ENCODE measurements at places on chromosomes 4 and X.
A peak's percentile ranks its signal among the peaks of the same experiment; 100 is the strongest.

- DNase-seq: no peak
These were observed 88.2 kb downstream of the TASL start for GRCh38 chrX:30489323-30489722.

GRCh38 chr4:148735432-148736155, 293.4 kb upstream of the NR3C2 start:
- DNase-seq: no peak

DNA sequence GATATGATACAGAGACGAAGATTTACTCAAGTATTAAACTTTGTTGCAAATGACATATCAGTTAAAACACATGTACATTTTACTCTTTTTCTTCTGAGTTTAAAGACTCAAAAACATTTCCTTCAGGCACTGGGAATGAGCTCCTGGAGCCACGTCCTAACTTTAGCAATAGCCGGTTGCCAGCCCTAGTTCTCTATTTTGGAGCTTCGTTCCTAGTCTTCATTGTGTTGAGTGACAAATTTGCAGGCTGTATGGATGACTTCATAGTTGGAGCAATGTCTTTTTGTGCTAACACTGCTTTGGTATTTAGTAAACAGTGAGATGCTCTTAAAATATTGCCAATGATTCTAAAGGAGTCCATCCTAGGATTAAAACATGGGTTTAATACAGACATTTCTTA, 190.9 kb downstream of the FAT4 start:
- no peak for DNase-seq

- no peak for DNase-seq
These were observed 21.8 kb downstream of the STARD8 start for GRCh38 chrX:68669094-68669860.

GRCh38 chrX:127459790-127460189, 592.4 kb downstream of the ACTRT1 start:
- no peak for DNase-seq

- no peak for DNase-seq
These were observed 156.4 kb upstream of the WDR1 start for GRCh38 chr4:10273030-10273429.

DNA sequence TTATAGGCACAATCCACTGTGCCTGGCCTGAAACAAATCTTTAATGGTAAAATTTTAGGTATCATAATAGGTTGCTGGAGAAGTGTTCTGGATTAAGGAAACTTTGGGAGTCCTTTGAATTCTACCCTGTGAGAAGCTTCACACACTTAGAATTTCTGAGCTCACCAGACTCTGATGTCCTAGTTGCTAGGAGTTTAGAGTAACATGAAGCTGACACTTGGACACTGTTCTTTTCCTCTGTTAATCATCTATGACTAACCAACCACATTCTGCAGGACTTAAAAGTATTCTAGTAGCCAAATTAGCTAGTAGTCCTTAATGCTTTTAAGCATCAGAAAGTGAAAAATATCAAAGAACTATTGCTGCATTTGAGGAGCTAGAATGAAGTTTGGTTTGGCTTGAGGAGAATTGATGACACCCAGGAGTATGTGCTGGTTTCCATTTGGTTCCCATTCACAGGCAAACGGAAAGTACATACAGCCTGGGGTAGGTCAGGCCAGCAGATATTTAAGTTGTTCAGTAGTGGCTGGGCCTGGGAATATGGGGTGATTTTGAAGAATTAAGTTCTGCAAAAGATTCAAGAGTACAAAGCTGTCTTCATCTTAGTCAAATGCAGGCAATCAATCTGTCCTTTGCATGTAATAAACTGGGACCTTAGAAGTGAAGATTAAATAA, 38.8 kb upstream of the IGFBP7 start:
- DNase-seq: no peak

DNA sequence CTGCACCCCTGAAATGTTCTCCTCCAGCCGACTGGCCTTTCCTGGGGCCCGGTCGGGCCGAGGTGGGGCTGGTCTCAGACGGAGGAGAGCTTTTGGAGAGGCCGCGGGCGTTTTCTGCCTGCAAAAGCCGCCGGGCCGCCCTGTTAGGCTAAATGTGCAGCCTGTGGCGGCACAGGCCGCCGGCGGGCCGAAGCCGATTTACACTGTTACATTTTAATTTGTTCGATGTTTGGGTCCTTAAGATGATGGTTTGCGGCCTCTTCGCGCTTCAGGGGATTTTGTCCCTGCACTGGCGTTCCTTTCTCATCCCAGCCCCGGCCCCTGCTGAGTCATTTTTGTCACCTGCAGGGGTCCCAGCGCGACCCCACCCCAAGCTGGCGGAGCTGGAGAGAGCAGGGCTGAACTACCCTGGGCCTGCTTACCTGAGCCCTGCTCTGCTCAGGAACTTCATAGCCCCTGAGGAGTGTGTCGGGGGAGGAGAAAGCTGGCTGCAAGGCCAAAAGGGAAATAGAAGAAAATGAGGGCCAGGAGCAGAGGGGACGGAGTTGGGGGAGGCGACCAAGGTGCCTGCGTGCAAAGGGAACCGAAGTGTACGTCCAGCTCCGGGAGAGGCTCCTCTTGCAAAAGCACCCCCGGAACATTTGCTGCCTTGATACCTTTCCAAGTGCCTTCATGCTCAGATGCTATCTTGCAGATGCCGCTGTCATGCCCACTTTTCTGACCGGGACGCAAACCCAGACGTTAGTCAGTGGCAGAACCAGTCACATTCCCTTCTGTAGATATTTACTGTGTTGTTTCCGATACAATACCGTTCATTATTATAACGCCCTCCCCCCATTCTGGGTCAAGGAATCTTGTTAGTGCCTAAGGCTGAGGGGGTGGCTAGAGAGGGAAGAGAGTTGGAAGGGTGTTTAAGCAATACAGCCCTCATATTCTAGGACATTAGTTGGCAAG, 977 bp upstream of the RBBP7 start:
- peak; percentile 7 for DNase-seq

GRCh38 chr4:152094970-152095700, 334.3 kb upstream of the GATB start:
- no peak for DNase-seq

DNA sequence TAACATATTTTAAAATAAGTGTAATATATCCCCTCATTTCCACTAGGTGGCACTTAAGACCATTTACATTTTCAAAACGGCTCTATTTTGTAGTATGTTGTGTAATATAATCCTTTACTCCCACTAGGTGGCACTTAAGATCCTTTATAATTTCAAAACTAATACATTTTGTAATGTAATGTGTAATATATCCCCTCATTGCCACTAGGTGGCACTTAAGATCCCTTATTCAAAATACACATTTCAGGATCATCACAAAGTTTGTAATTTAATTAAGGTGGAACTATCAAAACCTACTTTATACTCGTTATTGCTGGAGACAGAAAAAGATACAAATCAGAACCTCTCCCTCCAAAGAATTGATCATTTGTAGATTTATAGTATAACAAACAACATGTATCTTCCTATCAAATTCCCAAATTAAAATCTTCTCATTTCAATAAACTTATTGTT, 132.5 kb downstream of the ARHGAP6 start:
- DNase-seq: peak; percentile 26

GRCh38 chrX:119017077-119017476, 42.7 kb downstream of the LONRF3 start:
- DNase-seq: no peak

DNA sequence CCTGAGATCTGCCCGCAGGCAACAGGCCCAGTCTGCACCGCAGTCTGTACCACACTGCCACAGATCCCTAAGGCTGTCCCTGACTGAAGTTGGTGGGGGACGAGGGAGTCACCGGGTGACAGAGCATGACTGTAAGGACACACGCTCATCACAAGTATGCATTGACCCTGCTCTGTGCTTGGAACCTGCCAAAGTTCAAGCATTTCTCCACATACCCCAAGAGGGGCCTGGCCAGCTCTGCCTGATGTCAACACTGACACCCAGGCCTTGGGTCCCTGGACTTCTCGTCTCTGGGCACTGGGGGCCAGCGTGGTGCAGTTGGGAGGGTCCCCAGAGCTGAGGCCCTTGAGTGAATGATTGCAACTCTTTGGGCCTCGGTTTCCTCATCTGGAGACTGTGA, 7.9 kb downstream of the BLOC1S4 start:
- DNase-seq: no peak

- no peak for DNase-seq
These were observed 332.5 kb upstream of the ZFP42 start for GRCh38 chr4:187663076-187663475.

GRCh38 chr4:157128395-157128794, 52.4 kb downstream of the GLRB start:
- no peak for DNase-seq

DNA sequence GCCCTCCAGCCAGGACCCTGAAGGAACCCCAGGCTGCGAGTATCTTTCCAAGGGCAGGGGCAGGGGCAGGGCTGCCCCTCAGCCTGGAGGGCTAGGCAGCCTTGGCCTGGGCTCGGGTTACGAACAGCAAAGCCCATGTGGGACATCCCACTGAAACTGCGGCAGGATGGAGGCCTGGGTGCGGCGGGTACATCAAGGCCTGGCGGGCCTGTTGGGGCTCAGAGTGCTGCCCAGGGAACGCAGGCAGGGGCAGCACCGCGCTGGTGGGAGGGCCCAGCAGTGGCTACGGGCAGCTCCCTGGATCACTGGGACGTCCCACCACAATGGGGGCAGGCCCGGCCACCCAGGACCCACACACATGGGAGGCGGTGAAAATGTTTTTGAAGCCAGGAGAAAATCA, 10.9 kb downstream of the NAT8L start:
- DNase-seq: no peak

- no peak for DNase-seq
These were observed 772 bp downstream of the CYP4V2 start for GRCh38 chr4:186192066-186192612.

DNA sequence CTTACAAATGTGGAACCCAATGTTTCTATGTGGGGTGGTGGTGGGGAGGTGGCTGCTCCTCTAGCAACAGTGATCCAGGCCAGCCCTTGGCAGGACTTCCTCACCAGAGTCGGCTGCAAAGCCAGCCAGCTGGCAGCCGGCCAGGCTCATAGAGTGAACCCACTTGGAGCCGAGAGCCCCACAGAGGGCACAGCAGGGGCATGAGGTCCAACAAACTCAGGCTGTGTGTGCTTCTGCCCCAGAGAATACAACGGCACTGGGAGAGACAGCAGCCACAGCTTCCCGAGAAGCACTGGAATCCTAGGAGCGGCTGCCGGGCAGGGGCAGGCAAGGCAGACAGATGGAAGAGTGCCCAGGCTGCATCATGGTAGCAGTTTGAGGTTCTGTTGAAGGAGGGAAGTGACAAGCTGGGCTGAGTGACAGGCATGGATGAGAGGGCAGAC, 23.5 kb upstream of the SOWAHD start:
- peak; percentile 86 for DNase-seq

DNA sequence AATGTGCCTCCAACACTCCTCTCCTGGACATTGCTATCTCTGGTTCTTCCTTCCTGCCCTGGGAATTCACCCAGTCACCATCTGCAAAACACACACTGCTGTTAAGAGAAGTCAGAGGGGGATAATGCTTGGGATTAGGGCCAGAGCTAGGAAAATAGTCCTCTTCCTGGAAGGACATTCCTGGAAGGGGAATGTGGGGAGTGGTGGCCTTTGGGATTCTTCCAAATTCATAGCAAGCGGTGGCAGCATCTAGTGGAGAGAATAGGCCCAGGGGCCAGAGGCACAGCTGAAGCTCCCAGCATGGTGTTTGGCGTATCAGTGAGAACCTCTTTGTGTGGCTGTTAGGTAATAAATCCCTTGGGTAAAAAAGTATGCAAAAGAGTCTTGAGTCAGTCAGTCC, 34.3 kb downstream of the SHROOM4 start:
- DNase-seq: no peak

GRCh38 chrX:138872537-138872936, 161.0 kb upstream of the FGF13 start:
- no peak for DNase-seq

- DNase-seq: no peak
These were observed 11.6 kb downstream of the USP38 start for GRCh38 chr4:143196323-143196722.

DNA sequence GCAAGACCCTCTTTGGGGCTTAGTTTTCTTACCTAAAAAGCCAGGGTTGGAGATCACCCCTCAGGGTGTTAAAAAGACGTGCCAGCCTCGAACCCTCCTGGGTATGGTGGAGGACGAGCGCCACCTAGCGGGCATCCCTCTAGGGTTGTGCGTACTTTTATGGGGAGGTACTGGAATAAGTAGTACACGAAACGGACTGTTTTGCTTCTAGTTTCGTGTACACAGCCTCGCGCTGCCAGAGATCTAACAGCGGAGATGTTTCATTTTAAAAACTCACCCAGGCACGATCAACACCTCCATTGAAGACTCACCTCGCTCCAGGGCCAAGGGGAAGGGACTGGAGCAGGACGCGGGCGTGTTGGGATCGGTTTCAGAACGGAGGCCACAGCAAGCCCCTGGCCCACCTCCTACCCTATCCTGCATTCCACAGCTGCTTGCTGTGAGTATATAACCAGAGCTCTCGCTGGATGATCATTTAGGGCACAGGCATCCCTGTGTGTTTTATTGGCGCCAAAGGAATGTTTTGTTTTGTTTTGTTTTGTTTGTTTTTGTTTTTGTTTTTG, 4.8 kb upstream of the NKX3-2 start:
- peak; percentile 58 for DNase-seq

GRCh38 chr4:53147711-53148110, 218.2 kb downstream of the SCFD2 start:
- no peak for DNase-seq

DNA sequence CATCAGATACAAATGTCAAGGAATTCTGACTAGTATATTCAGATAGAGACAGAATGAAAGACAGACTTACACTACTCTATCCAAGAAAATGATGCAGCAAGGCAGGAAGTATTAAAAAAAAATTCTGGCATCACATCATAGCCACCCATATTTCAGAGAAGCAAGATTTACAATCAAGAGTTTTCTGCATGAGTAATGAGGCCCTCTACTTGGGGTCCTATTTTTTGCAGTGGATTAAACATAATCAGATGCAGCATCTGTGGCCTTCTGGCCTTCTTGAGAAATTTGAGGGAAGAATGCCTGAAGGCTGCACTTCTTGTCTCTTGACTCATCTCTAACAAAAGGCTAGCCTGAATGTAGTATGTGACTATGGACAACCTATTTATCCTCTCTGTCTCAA, 48.2 kb upstream of the SLIT2 start:
- DNase-seq: no peak

DNA sequence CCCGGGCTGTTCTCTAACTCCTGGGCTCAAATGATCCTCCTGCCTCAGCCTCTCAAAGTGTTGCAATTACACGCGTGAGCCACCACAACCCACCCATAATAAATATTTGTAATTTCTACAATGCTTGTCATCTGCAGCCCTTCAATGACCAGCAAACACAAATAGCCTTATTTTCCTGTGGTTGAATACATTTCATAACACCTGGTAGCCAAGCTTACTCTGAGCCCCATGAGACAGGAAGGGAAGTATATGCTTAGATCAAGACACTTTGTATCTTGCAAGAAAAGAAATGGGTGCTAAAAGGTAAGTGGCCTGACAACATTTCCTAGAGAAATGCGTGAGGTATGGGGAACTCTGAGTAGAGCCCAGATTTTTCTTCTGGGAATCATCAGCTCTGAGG, 56.9 kb upstream of the PDGFRA start:
- DNase-seq: no peak

Data from GDM1 (cell line).